ENCODE measurements at places on chromosomes 1 and 21.

DNA sequence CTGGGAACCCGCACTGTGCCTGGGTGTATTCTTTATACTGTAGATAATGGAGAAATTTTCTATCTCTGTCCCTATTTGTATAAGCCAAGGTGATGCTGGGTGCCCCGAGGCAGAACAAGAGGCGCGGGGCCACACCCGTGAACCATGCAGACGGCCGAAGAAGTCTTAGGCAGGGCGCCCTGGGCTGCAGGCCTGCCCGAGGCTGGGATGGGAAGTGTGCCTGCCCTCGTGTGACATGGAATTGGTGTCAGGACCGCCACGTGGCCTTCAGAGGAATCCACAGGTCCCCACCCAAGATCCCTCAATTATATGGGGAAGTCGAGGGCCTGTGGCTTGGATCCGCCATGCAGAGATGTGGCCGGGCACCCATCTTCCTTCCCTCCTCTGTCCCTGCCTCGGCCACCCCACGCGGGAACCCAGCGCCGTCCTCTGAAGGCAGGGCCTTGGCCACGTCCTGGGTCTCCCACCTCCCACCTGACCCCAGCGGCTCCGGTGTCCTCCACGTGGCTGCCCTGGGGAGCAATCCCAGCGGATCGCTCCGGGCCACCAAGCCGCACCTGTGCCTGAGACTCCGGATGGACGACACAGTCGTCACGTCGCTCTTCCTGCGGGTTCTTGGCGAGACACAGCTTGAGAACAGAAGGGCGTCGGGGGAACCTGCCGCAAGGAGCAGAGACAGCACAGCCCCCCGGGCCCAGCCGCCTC is 19.9 kb upstream of the ARHGEF16 start:
- no peak for DNase-seq

DNA sequence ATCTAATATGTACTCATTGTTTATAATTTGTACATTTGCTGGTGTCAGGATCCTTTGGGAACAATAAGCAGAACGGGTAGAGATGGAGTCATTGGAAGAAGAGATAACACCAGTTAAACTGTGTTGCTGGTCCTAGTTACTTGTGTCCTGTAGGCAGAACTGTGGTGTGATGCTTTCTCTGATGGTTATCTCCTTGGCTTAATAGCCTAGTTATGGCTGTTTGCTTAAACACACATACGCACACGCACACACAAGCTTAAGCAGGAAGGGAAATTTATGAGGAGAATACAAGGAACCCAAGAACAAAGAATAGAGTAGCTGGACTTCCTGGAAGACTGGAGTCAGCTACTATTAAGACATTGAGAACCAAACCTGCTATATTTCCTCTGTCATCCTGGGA is 5.7 kb upstream of the PKN2 start:
- no peak for DNase-seq

DNA sequence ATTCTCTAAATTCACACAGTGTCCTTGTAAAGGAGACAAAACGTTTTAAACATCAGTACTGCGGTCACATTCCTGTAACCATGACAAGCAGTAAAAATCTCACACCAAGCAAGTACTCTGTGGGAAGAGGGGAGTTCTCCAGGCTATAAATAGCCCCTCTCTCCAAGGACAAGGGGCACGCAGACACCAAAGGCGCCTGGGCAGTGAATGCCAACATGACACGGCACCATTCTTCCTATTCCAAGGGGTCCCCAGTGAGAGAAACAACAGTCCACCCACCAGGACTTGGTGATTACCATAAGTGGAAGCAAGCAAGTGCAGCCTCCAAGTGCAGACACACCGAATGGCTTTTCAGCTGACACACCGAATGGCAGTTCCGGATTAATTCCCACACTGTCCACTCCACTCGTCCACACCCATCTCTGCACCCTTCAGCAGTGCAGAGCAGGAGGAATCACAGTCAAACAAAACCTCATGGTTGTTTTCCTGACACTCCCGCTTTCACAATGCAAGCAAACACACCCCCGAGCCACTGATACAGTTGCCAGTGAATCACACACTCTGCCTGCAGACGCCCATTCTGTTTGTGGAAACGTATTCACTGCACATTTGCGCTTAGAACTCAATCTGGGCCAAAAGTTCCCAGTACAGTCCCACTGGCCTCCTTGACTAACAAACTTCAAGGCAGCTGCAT is 1.8 kb downstream of the PTTG1IP start:
- DNase-seq: no peak

DNA sequence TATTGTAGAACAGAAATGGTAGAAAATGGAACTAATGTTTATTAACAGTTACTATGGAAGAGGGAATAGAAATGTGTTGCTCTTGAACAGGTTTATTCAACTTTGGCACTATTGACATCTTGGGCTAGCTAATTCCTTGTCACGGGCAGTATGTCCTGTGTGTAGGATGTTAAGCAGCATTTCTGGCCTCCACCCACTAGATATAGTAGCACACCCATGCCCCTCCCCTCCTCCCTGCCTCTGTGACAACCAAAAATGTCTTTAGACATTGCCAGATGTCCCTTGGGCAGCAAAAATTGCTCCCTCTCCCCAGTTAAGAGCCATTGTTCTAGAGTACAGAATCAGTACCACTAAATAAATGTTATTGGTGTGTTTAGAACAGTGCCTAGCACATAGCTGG is 91.4 kb upstream of the TPTE start:
- no peak for DNase-seq

DNA sequence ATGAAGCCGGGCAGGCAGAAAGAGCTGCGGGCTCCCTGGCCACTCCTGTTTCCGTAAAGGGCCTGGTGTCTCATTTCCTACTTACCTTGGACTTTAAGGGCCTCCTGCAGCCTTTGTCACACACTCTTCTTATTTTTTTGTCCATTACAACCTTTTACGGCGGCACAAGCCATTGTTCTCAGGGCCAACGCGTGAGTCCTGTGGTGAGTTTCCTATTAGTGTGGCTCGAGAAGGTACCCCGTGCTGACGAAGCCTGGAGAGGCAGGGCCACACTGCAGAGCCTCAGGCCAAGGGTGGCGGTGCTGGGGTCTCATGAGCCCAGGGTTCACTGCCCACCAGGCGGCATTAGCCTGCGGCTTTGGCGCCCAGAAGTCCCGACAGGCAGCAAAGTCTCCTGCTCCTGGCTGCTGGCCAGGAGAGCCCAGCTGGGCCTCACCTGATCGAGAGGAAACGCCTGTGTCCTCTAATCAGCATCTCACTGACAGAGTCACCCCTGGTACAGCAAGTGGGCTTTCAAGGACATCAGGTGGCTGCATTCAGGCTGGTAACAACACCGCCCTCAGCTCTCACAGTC is 62.0 kb downstream of the SIK1 start:
- peak; percentile 76 for DNase-seq

- peak; percentile 80 for DNase-seq
These were observed 119.0 kb downstream of the PEX14 start for GRCh38 chr1:10593750-10594149.

- DNase-seq: no peak
These were observed 361.6 kb downstream of the FAM72C start for GRCh38 chr1:143610196-143610595.

DNA sequence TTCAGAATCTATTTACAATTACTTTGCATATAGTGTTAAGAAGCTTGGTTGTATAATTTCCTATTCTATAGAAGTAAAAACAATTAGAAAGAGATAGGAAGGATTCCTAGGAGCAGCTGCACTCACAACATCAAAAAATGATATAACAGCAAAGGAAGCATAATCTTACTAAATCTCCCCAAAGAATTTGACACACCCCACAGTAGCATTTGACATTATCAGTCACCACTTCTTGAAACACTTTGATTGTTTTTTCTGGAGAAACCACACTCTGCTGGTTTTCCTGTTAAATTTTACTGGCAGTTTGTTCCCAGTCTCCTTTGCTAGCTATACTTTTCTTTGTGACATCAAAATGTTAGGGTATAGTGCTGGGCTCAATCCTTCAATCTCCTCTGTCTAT is 100.8 kb upstream of the KIAA1614 start:
- DNase-seq: no peak

- no peak for DNase-seq
These were observed 46.2 kb downstream of the ZNF648 start for GRCh38 chr1:182015360-182015759.

GRCh38 chr21:39094847-39095579 is 88.2 kb downstream of the PSMG1 start:
- DNase-seq: no peak

GRCh38 chr1:151871284-151872030 is 17.9 kb upstream of the THEM5 start:
- no peak for DNase-seq

- DNase-seq: peak; percentile 73
These were observed 10.5 kb upstream of the IRF2BP2 start for GRCh38 chr1:234620272-234621126.

DNA sequence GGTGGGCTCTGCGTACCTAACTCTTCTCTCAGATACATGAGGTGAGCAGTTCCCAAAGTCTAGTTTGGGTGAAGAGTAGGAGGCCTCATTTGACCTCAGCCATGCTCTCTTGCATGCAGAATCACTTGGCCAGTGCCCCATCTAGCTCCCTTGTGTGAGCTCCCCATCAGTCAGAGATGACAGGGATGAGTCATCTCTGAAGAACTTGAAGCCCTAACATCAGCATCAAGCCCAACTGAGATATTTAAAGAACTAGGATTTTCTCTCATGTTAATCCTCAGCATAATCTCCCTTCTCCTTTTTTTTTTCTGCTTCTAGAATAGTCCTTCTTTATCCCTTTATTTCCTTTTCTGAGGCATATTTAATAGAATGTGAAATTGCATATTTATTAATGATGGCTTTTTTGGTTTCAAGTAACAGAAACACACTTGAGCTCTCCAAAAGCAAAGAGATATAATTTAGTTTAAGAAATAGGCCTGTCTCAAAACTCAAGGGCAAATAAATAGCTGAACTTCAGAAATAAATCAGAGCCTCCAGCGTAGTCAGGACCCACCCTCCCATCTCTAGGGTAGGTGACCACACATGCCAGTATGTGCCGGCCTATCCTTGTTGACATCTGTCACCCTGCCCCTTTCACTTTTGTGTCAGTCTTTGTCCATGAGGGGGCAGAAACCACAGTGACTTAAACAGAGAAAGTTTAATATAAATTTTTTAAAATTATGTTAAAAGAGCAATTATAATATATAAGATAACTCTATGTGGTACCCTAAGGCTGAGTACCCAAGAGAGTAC is 112.3 kb downstream of the TSEN15 start:
- no peak for DNase-seq

DNA sequence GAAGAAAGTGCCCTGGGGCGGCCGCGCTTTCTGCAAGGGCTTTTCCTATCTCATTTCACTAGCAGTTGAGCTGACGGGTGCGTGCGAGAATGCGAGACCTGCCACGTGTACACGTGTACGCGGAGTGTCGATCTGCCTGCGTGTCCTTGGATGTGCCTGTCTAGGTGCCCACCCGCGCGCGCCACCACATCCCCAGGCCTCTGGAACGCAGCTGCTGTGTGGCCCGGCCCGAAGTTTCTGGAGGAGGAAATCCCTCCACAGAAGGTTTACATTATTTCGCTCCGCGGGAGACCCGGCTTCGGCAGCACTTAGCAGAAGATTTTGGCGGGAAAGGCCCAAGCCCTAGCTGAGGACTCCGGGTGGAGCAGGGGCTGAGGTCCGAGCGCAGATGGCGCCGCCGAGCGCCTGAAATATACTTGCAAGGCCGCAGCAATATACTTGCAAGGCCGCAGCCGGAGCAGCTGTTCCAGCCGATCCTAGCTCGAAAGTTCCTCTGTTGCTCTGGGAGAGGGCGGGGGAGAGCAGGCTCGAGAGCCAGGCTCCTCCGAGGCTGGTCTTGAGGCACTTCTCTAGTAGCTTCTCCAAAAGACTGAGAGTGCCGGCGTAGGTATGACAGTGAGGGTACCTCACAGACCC is 3.9 kb downstream of the TBX15 start:
- DNase-seq: no peak

DNA sequence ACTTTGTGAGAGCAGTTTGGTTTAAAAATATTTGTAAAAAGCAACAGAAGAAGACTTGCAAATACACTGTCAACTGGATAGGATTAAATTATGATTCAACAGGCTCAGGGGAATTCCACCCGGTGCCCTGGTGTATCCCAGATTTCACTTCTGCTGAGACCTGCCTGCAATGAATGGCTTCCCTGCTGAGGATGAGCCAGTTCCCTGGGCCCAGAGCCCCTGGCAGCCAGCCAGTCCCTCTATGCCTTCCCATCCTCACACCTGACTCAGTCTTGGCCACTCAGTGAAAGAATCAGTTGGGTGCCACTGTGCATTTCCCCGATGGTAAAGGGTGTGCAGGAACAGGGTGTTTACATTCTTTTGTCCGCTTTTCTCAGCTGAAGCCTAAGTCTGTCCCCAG is 64.4 kb downstream of the KCTD3 start:
- peak; percentile 88 for DNase-seq

DNA sequence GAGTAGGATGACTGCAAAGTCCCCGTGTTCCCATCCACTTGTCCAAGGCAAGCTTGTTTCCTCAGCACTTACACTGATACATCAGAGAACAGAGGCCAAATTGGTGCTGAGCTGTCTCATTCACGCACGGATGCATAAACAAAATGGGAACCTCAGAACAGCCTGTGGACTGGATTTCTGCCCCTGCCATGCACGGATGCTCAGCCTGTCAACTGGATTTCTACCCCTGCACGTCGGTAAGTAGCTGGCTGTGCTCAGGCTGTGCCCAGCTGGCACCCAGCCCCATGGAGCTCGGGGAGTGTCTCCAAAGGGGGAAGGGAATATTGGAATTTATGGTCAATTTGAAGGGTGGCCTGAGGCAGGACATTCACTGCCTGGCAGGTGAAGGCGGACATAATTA is 40.8 kb upstream of the TMPRSS2 start:
- no peak for DNase-seq

GRCh38 chr1:221714227-221715152 is 27.4 kb downstream of the DUSP10 start:
- peak; percentile 4 for DNase-seq

GRCh38 chr21:34979383-34979782 is 69.7 kb downstream of the RUNX1 start:
- no peak for DNase-seq

Measured in NCI-H2171 treated with DMSO at 0.1 percent for 48 hours (cell line).